Esophagus mucosa (tissue), 1 donor: ENCODE measurements at places on chromosomes 7 and 10.
A peak's percentile ranks its signal among the peaks of the same experiment; 100 is the strongest.

GRCh38 chr7:149662591-149663095 is 110.7 kb downstream of the ZNF467 start:
- peak; percentile 96 for ATAC-seq

DNA sequence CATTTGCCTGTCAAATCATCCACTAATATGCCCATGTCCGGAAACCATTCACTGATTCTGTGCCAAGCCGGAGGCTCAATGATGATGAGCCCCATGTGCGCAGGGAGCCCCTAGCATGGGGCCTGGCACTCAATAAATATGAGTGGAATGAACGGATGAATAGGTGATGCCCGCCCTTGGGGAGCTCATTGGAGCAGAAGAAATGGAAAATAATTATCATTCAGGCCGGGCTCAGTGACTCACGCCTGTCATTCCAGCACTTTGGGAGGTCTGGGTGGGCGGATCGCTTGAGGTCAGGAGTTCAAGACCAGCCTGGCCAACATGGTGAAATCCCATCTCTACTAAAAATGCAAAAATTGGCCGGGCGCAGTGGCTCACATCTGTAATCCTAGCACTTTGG is 11.0 kb downstream of the RHBDD2 start:
- no peak for ATAC-seq

GRCh38 chr10:100886963-100887362 is 25.8 kb upstream of the SLF2 start:
- no peak for ATAC-seq

GRCh38 chr10:67934336-67934735 is 49.9 kb downstream of the SIRT1 start:
- ATAC-seq, result no peak

DNA sequence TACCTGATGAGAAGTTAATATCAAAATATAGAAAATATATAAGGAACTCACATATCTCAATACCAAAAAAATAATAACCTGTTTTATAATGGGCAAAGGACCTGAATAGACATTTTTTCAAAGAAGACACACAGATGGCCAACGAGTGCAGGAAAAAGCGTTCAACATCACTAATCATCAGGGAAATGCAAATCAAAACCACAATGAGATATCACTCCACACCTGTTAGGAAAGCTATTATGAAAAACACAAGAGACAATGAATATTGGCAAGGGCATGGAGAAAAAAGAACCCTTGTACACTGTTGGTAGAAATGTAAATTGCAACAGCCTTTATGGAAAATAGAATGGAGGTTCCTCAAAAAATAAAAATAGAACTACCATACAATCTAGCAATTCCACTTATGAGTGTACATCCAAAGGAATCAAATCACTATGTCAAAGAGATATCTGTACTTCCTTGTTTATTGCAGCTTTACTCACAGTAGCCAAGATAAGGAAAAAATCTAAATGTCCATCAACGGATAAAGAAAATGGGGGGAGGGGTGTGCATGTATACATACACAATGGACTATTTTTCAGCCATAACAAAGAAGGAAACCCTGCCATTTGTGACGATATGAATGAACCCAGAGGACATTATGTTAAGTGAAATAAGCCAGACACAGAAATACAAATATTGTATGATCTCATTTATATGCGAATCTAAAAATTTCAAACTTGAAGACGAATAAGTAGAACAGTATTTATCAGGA is 3.6 kb upstream of the ALOX5 start:
- no peak for ATAC-seq
